ACHN (cell line): ENCODE measurements at places on chromosomes 7 and 10.

- DNase-seq, result no peak
These were observed 17.0 kb upstream of the ORAI2 start for GRCh38 chr7:102416406-102416805.

- DNase-seq, result no peak
These were observed 24.6 kb upstream of the FOXL3 start for GRCh38 chr7:265192-265997.

DNA sequence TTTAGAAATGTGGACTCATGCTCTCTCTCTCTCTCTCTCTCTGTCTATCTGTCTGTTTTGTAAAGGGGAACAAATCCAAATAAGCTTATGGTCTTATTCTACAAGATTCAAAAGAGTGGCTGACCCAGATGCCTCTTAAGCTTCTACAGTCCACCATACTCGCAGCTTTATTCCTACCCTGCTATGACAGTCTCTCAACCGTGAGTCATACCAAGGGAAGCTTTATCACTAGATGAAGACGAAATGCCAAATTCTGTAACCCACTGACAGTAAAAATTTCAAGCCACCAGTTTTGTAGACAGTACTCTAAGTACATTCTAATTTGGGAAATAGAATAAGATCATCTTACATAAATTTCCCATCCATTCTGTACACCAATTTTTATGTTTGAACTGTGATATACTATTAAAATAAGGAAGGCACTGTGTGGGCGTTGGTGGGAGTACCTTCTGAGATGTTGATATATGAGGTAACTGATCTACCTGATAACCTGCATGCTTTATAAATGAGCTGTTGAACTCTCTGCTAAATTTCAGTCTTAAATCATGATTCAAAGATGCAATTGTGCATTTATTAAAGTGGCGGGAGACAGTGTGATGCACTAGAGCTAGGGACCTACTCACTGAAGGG, 153.2 kb downstream of the KLF6 start:
- DNase-seq, result no peak

DNA sequence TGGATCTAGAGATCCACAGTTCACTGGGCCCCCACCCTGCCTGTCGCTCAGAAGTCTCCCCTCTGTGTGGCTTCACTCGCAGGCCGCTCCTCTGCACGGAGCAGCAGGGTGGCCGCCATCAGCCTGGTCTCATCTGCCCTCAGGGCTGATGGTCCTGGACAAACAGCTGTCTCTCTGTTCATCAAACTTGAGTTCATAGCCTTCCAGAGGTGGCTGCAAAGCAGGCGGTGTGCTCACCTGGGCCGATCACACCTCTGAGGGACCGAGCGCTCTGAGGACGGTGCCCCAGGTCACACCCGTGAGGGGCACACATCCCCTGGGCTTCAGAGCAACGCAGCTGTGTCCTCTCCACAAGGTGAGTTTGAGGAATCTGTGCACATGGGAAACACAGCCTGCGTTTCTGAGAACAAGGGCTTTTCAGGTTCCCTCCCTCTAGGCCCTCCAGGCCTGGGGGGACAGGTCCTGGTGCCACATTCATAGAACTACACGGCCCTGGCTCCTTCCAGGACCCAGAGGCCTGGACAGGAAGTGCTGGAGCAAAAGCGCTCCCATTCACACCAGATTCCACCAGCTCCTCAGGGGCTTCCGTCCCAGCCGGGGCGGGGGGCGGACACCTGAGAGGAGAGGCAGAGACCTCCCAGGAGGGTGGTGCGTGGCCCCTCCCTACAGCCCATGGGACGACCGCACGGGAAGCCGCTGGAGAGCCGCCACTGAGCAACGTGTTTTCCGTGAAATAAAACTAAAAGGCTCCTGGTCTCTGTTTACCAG, 31.2 kb upstream of the FAM20C start:
- DNase-seq, result no peak

- DNase-seq, result no peak
These were observed 1211.2 kb upstream of the SORCS1 start for GRCh38 chr10:108375691-108376090.

DNA sequence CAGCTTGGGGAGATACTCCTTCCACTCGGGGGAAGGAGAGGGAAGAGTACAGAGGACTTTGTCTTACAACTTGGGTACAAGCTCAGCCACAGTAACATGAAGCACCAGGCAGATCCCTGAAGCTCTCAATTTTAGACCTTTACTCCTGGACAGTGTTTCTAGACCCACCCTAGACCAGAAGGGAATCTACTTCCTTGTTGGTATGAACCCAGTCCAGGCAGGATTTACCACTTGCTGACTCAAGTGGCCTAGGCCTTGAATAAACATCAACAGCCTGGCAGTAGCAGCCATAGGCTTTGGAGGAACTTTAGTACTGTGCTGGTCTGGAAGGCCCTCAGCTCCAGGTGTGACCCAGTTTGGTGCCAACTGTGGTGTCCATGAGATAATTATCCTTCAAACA, 173.1 kb downstream of the ADRA2A start:
- DNase-seq, result no peak

GRCh38 chr10:27997865-27998177, 1.1 kb downstream of the ODAD2 start:
- no peak for DNase-seq

DNA sequence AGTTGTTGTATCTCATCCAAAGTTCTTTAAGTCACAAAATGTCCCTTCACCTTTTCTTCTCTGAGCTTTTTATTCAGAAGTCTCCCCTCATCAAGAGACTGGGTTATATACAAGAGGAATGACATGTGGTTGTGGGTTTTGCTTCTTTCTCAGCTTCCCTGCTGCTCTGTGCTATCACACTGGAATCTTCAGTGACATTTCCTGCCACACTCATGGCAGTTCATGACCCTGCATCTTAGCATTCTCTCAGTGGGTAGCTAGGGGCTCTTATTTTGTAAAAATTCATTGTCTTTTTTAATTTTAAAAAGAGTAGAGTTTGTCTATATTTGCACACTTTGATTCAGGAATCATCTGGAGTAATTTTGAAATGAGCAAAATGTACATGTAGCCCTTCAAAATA, 236.9 kb upstream of the TMEM229A start:
- DNase-seq, result no peak

- DNase-seq, result no peak
These were observed 346.8 kb downstream of the ABCA13 start for GRCh38 chr7:48518092-48518491.

DNA sequence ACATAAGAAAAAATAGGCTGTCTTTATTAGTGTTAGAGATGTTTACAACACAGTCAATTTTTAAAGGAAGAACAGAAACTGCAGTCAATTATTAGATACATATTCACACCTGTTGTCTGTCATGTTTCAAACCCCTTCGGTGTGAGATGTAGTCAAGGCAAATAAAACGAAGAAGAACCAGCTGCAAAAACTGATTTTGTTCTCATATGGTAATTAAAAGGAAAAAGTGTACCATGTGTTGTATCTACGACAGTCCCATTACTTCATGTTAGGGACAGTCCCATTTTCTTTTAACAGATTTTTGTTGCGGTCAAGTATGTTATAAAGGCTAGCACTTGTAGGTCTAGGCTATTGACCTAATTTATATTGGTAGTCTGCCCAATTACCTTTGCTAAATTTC, 149.4 kb downstream of the LRRN3 start:
- no peak for DNase-seq

DNA sequence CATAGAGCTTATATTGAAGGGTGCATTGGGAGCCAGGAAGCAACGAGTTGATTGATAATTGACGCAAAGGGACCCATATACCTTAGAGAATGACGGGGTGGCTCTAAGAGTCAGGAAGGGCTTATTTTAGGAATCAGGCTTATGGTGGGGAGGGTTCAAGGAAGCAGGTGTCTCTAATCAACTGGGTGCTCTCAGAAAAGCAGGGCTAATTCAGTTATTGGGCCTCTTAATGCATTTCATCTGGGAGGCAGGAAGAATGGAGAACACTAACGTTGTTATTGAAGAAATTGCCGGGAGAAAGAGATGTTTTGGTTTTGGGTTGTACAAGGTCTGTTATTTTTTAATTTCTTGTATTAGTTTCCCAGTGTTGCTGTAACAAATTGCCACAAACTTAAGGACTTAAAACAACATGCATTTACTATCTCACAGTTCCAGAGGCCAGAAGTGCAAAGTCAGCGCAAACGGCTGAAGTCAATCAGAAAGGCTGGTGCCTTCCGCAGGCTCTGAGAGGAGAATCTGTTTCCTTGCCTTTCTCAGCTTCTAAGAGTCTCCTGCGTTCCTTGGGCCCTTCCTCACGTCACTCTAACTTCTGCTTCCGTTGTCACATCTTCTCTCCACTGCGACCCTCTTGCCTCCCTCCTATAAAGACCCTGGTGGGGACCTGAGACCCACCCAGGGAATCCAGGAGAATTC, 328.4 kb upstream of the C7orf33 start:
- DNase-seq, result no peak

DNA sequence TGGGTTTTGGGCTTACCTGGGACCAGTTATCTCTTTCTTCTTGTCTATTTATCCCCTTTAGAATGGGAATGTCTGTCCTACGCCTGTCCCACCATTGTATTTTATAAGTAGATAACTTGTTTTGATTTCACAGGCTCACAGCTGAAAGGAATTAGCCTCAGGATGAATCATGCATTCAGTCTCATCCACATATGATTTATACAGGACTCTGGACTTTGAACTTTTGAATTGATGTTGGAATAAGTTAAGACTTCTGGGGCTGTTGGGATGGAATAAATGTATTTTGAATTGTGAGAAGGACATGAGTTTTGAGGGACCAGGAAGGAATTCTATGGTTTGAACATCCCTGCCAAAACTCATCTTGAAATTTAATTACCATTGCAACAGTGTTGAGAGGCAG, 112.6 kb downstream of the AMPH start:
- no peak for DNase-seq

GRCh38 chr7:71320916-71321315, 189.0 kb downstream of the GALNT17 start:
- no peak for DNase-seq

DNA sequence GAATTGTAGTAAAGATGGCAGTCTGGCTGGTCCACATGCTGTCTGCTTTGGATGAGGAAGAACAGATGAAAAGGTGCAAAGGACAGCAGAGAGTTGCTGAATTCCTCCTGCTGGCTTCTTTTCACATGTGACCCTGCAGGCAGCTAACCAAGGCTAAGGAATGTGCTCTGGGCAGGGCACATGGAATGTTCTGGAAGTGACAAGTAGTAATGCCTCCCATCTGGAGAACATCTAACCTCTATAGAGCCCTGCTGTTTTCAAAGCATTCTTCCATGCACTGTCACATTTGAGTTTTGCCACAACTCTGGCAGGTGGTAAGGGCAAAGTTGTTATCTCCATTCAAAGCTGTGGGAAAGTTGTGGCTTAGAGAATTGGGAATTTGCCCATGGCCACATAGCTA, 208.8 kb downstream of the STK31 start:
- no peak for DNase-seq

GRCh38 chr10:114458955-114459354, 54.7 kb upstream of the AFAP1L2 start:
- DNase-seq, result peak; percentile 66

- DNase-seq, result peak; percentile 46
These were observed 1.3 kb downstream of the FGFR2 start for GRCh38 chr10:121596689-121597503.

- peak; percentile 99 for DNase-seq
These were observed at the start of gene HOGA1 for GRCh38 chr10:97584060-97584797. HOGA1 (plus strand) TSS chr10:97584389; CDS start chr10:97584704, 315 bp downstream.

DNA sequence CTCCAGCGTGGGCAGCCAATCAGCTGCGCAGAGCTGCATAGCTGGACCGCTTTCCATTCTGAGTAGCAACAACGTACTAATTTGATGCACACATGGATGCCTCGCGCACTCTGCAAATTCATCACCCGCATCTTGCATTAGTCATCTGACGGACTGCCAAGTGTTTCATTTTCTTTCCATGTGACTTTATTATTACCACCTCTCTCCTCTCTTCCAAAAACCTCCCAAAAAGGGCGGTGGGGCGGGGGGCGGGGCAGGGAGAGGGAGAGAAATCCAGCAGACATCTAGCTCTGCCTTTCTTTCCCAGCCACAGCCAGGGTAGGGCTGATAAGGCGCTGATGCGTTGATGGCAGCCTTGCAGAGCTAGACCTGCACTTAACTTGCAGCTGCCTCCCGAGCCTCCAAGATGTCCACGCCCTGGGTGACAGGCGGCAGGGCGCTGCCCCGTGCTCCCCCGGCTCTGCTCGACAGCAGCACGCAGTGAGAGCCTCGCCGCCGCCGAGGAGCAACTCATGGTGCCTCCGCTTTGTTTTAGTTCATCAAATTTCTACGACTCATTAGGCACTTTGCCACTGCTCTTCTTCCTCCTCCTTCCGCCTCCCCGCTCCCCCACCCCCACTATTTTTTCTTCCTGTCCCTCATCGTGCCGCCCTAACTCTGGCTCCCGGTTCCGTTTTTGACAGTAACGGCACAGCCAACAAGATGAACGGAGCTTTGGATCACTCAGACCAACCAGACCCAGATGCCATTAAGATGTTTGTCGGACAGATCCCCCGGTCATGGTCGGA, 147.3 kb downstream of the CELF2 start:
- DNase-seq, result peak; percentile 28

DNA sequence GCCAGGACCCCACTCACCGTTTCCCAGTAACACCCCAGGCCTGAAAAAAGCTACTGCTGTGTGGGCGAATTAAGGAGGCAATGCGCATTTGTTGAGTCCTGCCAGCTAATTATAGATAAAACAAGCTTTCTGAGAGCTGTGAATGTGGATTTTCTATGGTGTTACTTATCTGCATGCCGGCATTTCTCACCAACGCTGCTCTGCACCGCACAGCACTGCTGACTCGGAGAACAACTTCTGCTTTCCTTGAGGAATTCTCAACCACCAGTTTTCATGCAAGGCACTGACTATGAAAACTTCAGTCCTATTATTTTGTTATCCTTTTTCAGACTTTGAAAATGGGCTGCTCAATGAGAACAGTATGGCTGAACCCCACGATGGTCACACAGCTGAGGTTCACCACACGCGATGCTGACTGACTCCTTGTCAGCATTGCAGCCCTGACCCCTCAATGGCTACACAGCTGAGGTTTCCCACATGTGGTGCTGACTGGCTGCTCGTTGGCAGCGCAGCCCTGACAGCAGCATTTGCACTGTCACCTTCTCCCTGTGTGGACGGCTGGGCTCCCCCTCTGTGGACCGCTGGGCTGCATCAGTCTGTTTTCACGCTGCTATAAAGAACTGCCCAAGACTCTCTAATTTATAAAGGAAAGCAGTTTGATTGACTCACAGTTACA, 190.6 kb downstream of the DIP2C start:
- no peak for DNase-seq

DNA sequence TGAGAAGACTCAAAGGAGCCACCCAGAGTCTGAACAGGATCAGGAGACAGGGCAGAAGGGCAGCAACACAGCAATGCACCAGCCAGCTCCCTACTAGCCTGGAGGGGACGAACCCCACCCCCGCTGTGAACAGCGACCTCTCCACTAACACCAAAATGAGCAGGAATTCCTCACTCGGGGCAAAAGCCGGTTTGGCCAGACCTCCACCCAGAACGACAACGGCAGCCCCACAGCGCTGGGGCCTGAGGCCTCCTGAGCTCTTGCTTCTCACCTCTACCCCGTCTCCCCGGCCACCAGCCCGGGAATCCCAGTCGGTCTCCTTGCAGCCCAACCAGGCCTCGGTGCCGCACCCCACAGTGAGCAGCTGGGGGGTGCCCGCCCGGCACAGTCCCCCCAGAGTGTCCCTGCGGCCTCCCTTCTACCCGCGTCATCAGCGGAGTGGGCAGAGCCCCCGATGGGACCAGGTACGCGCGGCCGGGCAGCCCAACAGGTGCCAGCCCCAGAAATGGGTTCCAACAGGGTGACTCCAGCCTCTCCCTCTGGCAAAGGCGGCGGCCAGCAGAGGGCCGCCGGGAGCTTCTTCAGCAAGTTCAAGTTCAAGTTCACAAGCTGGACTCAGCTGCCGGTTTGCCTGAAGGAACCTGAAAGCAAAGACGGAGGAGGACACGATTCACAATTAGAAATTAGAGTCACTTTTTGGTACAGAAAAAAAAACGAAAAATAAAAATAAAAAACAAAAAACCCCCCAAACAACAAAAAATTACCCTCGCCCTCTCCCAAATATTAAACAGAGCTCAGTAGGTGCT, 129.0 kb downstream of the MARCHF5 start:
- DNase-seq, result no peak
